ENCODE measurements at places on chromosomes 7 and 10. TPM values are rescaled to one million over a fixed set of nuclear protein-coding genes. Genes with fewer than 3 reads are reported as not detected.

Gene SEMA3E
- polyA plus RNA-seq, result 0.03 TPM

Gene NACAD
- polyA plus RNA-seq, result 3.4 TPM

Gene NEURL1
- polyA plus RNA-seq, result 0.32 TPM

Gene GPR141
- not detected for polyA plus RNA-seq

Gene CALHM3
- not detected for polyA plus RNA-seq

- peak; percentile 91 for DNase-seq
Observed at GRCh38 chr7:36473454-36474282, 84.0 kb downstream of the ANLN start.

DNA sequence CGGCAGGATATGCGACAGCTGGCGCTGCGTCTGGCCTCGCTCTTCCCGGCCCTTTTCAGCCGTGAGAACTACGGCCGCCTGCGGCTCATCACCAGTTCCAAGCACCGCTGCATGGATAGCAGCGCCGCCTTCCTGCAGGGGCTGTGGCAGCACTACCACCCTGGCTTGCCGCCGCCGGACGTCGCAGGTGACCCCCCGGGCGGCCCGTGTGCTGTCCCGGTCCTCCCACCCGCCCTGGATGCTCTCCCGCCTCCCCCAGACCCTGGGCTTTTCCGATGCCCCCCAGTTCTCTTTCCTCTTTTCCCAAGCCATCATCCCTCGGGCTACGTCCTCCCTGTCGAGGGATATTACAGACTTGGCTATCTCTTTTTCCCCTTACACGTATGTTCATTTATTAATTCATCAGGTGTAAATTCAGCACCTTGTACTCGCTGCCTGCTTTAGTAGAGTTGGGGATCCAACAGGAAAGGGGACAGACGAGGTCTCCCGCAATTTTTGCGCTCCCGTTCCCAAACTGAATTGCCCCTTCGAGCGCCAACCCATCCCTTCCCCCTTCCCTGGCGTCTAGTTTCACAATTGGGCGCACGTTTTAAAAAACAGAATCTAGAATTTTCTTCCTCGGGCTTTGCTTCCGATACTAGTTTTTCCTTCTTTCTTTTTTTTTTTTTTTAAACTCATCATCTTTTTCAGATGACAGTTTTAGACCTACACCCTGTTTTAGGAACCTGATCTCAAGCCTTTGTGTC lies 846 bp downstream of the MINPP1 start:
- no peak for DNase-seq

- DNase-seq, result no peak
Observed at GRCh38 chr7:108802650-108803049, 233.0 kb downstream of the DNAJB9 start.

GRCh38 chr7:154640266-154640865 lies 362.6 kb downstream of the PAXIP1 start:
- DNase-seq, result no peak

GRCh38 chr10:52918714-52919305 lies 146.2 kb upstream of the MBL2 start:
- no peak for DNase-seq

DNA sequence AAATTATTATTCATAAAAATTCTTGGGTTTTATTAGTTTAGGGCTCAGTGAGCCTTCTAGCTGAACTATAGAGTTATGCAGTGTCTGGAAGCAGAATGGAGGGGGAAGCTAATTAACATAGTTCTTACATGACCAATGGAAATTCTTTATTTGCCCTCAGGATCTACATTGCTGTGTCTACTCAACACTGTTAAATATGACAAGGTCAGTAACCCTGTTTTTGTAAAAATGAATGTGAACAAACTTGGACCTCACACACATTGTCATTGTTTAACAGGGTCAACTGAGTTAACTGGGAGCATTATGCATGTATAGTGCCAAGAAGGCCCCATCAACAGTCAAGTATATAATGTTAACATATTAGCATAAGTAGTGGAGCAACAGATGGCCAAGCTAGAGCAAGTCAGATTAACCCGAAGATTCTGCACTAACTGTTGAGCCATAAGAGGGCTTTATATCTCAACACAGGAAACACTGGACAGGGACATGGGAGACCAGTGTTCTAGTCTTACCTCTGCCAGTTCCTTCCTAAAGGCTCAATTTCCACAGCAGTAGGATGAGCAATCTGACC lies 122.5 kb upstream of the SEM1 start:
- no peak for DNase-seq

- no peak for DNase-seq
Observed at GRCh38 chr7:100691676-100692577, 2.1 kb downstream of the GIGYF1 start.

- DNase-seq, result no peak
Observed at GRCh38 chr7:47968847-47969774, 10.3 kb downstream of the HUS1 start.

- DNase-seq, result no peak
Observed at GRCh38 chr10:29430101-29430500, 141.2 kb downstream of the LYZL1 start.

- DNase-seq, result no peak
Observed at GRCh38 chr7:46317256-46317655, 396.2 kb upstream of the IGFBP3 start.

DNA sequence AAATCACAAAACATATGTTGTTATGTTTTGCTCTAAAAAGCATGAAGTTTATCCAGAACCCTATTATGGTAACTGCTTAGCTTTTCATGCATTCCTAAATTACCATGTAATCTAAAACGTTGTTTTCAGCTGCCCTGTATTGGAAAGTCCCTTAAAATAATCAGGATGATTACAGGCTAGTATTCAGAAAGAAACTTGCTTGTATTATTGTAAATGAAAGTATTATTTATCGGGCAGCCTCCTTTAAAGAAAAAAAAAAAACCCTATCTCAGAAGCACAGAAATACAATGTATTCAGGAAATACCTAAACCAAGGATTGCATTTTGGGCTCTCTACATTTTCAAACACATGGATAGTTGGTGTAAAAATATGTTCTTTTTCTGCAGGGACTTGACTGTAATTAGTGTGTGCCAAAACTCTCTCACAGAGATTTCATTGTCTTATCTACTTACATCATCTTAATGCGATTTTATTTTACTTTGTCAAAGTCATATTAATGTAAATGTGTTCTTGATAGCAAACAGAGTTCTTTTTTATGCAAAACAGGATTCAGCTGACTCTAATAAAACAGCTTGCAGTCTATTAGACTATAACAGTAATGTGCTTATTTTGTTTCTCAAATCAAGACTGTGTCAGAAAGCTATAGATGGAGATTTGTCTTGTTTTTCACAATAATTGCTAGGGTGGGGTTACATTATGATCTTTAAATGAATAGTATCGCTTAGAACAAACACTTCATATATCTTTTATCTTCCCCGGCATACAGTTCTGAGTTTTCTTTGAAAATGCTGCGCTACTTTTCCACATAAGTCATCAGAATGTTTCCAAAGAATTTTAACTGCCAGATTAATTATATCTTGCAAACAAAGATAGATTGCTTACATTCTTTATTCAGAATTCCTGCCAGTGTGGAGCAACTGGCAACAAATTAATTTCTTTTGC lies 65.3 kb upstream of the ARID5B start:
- DNase-seq, result peak; percentile 42

Data from foreskin keratinocyte (primary cell).